ENCODE measurements at places on chromosomes 2 and 18. TPM values are rescaled to one million over a fixed set of nuclear protein-coding genes. Genes with fewer than 3 reads are reported as not detected.

The SIX3 gene
- total RNA-seq, result not detected

The EN1 gene
- total RNA-seq, result not detected

The SPC25 gene
- total RNA-seq, result 3.7 TPM

The DGUOK gene
- total RNA-seq, result 44.7 TPM

The SLC8A1 gene
- total RNA-seq, result 139 TPM
